ENCODE measurements at places on chromosomes 1 and 21.

- no peak for DNase-seq
These were observed 14.3 kb downstream of the ZNF670 start for GRCh38 chr1:247064304-247064703.

DNA sequence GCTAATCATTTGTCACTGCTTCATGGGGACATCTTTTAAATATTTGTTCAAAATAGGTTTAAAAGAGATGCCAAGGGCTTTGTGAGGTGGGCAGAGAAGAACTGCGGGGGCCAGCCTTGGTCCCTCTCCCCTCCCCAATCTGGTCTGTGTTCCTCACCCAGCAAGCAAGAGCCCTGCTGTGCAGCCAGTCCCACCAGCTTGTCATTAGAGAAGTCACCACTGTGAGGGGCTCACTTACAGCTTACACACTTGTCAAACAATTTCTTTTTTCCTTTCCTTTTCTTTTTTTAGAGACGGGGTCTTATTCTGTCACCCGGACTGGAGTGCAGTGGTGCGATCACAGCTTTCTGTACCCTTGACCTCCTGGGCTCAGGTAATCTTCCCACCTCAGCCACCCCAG lies 10.4 kb upstream of the CDK18 start:
- DNase-seq = no peak

DNA sequence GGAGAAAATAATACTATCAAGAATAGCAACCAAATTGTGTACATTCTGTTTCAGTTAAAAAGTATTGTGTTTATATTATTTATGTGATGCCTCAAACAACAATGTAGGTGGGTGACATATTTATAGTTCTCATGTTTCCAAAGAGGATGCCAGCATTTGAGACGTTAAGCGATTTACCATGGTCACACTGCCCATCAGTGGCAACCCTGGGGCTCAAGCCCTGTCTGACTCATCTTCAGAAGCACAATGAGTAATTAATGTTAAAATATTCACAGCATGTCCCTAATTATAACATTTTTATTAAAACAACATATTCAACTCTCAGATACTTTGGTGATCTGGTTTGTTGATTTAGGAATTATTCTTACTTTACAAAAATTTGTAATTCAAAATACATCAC lies 409.4 kb downstream of the BRINP3 start:
- no peak for DNase-seq

GRCh38 chr1:21553116-21553926 lies 44.1 kb downstream of the ALPL start:
- no peak for DNase-seq

DNA sequence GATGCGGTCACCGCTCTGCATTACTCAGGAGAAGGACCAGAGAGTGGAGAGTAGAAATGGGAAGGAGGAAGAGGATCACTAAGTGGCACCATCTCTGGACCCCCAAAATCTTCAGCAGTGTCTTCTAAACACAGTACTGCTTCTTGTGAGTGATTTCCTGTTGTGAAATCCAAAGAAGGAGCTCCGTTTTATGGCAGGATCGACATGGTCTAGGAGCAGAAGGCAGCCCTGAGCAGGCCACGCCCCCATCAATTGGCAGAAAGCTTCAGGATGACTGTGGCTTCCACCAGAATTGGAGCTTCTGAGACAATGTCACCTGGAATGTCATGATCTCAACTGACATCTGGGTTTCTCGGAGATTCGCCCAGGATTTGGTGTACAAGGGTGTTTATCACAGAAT lies 171.5 kb downstream of the ADSS2 start:
- no peak for DNase-seq

- no peak for DNase-seq
These were observed 103.7 kb upstream of the PRMT6 start for GRCh38 chr1:106952776-106953175.

DNA sequence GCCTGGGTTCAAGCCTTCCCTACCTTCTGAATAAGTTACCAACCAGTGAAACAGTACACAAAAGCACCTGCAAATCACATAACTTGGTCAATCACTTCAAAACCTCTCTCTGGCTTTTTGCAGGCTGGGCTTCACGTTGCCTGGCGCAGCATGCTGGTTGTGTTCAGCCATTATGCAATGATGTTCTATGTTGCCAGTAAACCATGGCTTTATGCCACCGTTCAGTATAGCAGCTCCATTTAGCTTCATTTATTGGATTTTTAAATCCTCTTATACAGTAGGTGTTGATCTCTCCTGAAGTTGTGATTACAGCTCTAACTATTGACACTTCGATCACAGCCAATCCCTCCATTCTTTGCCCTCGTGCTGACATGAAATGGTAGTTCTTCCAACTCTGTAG lies 233.6 kb upstream of the PTBP2 start:
- DNase-seq = no peak

GRCh38 chr1:113859478-113860175 lies 11.9 kb downstream of the PTPN22 start:
- no peak for DNase-seq

DNA sequence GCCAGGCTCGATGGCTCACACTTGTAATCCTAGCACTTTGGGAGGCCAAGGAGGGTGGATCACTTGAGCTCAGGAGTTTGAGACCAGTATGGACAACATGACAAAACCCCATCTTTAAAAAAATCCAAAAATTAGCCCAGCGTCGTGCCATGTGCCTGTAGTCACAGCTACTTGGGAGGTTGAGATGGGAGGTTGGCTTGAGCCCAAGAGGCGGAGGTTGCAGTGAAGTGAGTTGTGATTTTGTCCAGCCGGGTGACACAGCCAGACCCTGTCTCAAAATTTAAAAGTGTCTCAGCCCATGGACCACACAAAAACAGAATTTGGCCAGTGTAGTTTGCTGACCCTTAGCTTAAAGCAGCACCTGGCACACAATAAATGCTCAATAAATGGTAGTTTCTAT lies 11.3 kb upstream of the TACSTD2 start:
- DNase-seq = no peak

DNA sequence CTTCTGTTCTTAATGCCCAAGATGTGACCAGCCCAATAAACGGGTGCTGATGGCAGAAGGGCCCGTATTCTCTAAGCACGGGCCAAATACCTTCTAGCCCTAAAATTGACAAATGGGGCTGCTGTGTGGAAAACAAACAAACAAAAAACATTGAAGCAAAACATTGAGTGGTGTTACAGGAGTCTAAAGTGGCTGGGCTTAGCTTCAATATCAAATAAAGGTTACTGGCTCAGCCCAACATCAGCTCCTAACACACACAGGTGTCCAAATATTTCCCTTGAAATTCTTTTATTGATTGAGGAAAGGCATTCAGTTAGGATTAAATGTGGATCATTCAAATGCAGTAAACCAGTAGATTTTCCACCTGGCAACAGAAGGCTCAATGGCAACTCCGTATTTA lies 13.3 kb upstream of the TTF2 start:
- no peak for DNase-seq

DNA sequence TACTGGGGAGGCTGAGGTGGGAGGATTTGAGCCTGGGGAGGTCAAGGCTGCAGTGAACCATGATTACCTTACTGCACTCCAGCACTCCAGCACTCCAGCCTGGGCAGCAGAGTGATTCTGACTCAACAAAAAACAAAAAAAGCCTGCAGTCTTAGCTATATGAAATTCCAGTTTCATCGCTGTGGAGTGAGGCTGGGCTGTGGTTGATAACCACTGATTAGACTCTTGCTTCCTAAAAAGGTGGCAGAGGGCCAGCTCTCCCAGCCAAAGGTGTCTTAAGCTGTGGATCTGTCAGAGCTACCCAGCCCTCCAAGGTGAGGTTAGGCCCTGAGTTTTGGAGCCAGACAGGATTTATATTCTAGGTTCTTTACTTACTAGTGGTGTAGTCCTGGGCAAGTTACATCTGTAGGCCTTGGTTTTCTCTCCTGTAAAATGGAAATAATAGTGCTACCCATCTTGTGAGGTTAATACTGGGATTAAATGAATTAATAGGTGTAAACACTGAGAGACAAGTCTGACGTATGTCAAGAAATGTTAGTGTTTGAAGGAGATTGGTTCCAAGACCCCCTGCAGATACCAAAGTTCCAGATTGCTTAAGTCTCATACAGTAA lies 35.9 kb downstream of the TMCC2 start:
- no peak for DNase-seq

DNA sequence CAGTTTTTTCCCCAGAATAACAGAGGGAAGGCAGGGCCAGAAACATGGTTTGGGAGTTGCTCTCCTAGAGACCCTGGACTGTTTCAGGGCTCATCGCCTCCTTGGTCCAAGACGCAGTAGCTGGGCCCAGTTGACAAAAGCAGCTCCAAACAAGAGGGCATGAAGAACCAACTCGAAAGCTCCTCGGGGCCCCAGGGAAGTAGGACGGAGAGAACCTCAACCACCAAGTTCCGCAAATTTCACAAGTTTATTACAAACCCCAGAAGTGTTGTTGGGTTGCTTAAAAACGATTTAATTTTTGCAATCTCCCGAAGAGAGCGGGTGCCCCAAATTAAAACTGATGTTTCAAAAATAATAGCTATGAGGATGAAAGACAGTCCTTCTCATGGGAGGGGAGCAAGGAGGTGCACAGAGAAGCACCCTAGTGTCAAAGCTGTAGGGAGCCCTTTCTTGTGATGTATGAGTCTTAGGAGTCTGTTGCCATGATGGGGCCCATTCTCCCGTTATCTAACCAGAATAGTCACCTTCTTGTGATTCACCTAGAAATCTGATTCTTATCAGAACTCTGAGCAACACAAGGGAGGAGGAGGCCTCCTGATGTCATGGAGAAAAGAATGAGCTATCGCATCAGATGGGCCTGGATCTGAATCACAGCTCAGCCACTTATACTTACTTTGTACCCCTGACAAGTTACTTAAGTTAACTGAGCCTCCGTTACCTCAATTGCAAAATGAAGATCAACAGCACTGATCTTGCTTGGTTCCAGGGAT lies 165.7 kb upstream of the IRF2BP2 start:
- DNase-seq = peak; percentile 36

DNA sequence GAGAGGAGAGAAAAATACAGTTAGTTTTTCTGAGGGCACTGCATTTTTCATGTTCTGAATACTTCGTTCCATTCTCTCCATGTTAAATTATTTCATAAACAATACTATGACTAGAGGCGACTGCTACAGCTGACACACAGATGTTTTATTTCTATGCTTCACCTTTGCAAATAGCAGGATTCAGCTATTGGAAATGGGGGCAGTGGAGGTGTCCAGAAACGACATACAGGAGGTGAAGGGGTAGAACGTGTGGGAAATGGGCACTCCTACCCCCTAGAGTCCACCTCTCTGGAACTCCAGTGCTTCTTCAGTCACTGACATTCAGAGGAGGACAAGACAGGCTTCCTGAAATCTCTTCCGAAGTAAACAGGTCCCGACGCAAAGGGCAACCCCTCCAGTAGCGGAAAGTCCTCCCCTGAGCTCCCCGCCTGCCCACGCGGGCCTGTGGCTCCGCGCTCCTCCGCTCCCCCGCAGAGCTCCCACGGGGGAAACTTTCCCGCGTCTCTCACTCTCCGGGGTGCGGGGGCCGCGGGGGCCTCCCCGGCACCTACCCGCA lies 480 bp downstream of the DPYD start:
- DNase-seq = no peak

DNA sequence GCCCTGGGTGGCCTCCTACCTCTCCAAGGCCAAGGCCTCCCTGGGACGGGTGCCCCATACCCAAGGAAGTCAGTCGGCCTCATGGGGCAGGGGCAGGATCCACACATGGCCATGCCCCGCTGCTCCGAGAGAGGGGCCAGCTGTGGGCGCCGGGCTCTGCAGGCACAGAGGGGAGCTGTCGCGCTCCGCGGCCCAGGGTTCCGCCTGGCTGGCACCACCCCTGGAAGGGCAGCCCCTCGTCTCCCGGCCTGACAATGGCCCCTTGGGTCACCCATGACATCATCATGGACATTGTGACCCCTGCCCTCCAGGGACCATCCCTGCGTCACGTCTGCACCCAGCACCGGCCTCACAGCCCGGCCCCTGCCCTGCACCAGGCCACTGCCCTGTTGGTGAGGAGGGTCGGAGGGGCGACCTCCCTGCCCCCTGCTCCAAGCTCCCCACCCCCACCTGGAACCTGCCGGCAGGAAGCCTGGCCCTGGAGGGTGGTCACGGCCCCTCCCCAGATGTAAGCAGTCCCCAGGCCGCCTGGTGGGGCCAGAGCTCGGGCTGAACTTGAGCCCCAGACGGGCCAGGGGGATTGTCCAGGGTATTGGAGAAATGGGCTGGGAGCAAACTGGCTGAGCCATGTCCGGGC lies 5.8 kb downstream of the TTLL10 start:
- DNase-seq = no peak

GRCh38 chr1:228306275-228307217 lies 98.7 kb downstream of the OBSCN start:
- DNase-seq = peak; percentile 17

GRCh38 chr1:12601700-12602658 lies 16.0 kb downstream of the DHRS3 start:
- DNase-seq = no peak

GRCh38 chr1:244353551-244354091 lies 98.1 kb downstream of the ADSS2 start:
- DNase-seq = peak; percentile 39

DNA sequence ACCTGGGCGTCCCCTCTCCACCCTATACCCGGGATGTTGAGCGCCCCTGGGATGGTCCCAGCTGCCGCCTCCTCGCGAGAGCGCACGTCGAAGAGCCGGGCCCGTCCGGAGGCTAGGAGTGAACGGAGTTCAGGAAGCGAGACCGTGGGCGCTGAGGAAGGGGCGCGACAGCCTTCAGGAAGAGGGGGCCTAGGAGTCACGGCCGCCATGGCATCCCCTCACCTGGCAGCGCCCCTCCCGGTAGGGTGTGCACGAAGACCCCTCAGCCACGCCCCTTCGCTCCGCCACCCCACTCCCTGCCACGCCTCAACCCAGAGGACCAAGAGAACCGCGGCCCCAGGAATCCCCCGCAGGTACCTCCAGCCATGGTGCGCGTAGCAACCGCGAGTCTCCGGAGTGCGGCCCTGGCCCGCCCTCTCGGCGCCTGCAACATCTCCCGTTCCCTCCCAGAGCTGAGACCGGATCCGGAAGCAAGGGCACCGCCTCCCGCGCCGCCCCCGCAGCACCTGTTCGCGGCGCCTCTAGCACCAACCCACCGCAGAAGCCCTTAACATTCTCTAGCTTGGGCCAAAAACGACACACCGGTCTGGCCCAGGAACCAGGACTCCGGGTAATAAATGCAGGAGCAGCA lies at the start of gene TSTD1:
TSTD1 (minus strand) TSS at position 442 of the 631 bp plus-strand sequence; CDS start at position 367, 75 bp downstream.
- peak; percentile 91 for DNase-seq

- DNase-seq = no peak
These were observed 47.4 kb upstream of the RAB4A start for GRCh38 chr1:229223498-229223897.

- no peak for DNase-seq
These were observed 12.7 kb downstream of the GREM2 start for GRCh38 chr1:240599299-240599698.

- no peak for DNase-seq
These were observed 12.2 kb upstream of the ARHGEF10L start for GRCh38 chr1:17527036-17527914.

DNA sequence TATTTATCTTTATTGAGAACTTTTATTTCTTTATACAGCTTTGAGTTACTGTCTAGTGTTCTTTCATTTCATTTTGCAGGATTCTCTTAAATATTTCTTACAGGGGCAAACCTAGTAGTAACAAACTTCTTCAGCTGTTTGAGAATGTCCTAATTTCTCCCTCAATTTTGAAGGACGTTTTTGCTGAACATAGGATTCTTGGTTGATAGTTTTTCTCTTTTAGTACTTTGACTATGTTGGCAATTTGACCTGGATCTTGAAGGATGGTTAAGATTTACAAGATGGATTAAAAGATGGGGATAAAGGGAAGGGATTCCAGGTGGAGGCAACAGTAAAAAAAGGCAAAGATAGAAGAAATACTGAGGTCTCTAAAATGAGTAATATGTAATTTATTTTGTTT lies 38.9 kb downstream of the XPR1 start:
- DNase-seq = no peak

All from activated T-cell treated with anti-CD3 and anti-CD28 coated beads, Interleukin-2, amount 50 U/mL, for 24 hours (primary cell).